GF-D8 (cell line): ENCODE measurements at places on chromosomes 16 and 17.

DNA sequence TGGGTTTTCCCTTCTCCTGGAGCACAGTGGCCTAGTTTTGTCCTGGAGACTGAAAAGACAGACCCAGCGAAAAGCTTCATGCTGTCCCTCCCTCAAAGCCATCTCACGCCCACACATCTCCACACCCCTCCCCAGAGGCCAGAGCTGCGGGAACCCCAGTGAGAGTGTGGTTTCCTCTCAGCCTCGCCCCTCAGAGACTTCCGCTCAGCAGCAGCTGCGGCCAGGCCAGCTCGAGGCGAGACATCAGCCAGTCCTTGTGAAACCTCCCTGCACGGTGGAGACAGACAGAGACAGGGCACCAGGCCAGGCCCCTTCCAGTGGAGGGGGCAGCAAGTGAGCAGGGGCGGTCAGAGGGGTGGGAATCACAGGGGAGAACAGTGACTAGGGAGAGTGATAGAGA, 77.0 kb upstream of the TNRC6C start:
- peak; percentile 86 for DNase-seq

GRCh38 chr17:29828676-29829284, 101.2 kb downstream of the SSH2 start:
- no peak for DNase-seq

GRCh38 chr16:86494565-86495356, 15.6 kb upstream of the FOXF1 start:
- no peak for DNase-seq

DNA sequence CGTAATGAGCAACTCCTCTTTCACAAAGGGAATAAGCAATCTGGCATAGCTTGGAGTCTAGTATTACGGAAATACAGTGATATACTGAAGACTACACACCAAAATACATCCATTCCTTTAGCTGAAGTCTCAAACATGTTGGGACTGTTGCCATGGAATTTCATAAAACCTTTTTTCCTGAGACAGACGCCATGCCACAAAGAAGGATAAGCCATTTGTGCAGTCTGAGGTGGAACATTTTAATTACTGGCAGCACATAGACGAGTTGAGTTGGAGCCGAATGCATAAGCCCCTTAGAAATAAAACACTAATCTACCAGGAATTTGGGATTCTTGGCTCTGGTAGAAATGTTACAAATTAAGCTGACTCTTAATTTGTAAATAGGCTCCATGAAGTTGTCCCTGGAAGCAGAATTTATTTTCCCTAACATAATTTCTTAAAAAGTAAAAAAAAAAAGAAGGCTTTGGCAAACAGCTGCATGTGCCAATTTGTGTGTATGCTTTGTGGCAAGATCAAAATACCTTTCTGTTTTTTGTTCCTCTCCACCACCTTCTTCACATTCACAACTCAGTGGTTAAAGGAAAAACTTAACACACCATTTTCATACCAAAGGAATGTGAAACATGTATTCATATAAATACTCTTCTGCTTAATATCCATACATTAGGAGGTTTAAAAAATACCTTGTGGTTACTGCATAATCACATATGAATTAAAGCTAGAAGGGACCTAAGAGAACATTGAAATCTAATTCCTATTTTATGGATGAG, 25.5 kb downstream of the GRB7 start:
- no peak for DNase-seq

GRCh38 chr17:18889658-18890057, 31.7 kb downstream of the PRPSAP2 start:
- no peak for DNase-seq

GRCh38 chr17:53227111-53227510, 595.6 kb upstream of the KIF2B start:
- no peak for DNase-seq

GRCh38 chr17:21375162-21375560, 996 bp upstream of the KCNJ12 start:
- DNase-seq, result no peak

GRCh38 chr17:50359005-50359699, 13.2 kb downstream of the XYLT2 start:
- DNase-seq, result no peak

DNA sequence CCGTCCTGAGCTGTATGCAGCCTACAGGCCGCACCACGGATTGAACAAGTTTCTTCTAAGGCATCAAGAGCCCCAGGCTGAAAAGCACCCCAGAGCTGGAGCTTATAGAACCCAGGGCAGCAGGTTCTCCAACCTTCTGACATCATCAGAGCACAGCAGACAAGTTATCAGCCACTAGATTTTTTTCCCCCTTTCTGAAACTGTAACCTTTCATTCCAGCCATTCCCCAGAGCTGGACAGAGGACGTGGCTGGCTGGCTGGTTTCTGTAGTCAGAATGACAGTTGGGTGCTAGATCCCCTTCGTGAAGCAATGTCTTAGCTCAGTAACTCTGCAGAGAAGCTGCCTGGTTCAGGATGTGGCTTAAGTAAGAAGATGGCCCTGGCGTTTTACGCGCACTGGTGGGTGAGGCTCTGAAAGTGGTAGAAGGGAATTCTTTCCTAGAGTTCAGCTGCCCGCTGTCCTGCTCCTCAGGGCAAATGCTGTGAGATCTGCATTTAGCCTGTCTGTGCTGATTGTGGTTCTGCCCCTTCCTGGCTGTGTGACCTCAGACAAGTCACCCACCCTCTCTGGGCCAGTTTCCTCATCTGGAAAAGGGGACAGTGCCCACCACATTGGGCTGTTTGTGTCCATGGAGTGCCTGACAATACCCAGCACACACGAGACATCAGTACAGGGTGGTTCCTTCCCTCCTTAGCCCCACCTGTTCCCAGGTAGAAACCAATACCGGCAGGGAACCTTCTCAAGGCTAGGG, 9.1 kb downstream of the DEXI start:
- peak; percentile 16 for DNase-seq

DNA sequence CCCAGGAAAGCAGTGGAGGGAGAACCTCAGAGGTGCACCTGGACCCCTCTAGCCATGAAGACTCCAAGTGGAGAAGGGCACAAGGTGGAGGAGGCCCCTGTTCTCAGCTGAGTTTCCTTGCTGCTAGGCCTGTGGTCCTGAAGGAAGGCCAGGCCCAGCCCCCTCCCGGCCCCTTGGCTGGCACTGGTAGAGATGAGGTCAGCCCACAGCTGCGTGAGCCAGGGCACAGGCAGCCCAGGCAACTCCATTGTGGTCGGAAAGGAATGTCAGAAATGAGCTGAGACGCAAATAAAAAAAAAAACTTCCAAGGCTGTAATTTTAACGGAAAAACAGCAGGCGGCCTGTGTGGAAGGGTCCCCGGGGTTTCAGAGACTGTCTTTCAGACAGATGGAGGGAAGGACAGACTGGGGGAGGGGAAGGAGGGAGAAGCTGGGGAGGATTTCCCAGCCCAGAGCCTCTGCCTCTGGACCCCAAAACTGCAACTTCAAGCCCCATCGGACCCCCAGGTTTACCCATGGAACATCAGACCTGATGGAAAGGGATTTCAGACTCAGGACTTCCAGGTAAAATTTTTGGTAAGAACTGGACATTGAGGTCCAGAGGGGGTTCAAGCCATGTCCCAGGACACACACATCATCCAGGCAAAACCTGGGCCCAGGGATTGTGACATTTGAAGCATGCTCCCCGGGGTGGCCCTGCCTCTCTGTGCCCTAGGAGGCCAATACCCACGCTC, 25.6 kb upstream of the MRPS23 start:
- DNase-seq, result peak; percentile 88

GRCh38 chr16:89540557-89540956, 19.9 kb upstream of the RPL13 start:
- DNase-seq, result no peak

DNA sequence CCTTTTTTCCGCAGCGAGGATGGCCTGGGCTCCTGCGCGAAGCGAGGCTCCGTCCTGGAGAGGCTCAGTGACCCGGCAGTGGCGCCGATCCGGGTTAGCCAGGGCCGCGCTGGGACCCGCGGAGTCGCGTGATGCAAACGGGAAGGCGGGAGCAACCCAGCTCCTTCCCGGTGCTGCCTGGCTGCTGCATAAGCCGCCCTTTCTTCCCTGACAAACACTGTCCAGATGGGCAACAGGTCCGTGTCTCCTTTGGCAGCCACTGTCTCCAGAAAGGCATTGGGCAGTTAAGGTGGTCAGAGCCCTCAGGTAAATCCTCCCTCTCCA, 21.8 kb upstream of the ZNHIT3 start:
- no peak for DNase-seq

GRCh38 chr16:55479430-55480140, 587 bp downstream of the MMP2 start:
- no peak for DNase-seq

GRCh38 chr17:7407485-7408251, at the start of gene NLGN2:
NLGN2 (plus strand) TSS chr17:7407845; CDS start chr17:7408256, 411 bp downstream.
- DNase-seq, result no peak

DNA sequence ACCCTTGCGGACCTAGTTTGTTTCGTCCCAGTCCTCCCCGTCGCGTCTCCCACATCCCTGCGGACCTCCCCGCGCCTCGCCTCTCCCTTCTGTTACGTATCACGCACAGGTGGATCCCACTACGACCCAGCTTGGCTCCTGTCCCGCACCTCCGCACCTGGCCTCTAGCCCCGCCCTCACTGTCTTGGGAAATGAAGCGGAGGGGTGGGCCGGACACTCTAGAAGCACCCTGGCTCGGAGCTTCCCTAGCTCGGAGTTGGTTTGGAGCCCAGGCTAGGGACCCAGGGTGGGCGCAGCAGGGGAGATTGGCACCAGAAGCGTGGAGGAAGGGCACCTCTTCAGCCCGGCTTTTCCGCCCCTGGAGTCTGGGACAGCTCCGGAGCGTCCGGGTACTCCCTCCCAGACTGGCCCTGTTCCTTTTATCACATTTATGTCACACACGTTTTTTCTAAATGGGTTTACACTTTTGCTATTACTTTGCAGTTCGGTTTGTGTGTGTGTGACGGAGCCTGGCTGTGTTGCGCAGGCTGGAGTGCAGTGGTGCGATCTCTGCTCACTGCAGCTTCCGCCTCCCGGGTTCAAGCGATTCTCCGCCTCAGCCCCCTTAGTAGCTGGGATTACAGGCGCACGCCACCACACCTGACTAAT, 1.4 kb upstream of the CEMP1 start:
- peak; percentile 44 for DNase-seq

DNA sequence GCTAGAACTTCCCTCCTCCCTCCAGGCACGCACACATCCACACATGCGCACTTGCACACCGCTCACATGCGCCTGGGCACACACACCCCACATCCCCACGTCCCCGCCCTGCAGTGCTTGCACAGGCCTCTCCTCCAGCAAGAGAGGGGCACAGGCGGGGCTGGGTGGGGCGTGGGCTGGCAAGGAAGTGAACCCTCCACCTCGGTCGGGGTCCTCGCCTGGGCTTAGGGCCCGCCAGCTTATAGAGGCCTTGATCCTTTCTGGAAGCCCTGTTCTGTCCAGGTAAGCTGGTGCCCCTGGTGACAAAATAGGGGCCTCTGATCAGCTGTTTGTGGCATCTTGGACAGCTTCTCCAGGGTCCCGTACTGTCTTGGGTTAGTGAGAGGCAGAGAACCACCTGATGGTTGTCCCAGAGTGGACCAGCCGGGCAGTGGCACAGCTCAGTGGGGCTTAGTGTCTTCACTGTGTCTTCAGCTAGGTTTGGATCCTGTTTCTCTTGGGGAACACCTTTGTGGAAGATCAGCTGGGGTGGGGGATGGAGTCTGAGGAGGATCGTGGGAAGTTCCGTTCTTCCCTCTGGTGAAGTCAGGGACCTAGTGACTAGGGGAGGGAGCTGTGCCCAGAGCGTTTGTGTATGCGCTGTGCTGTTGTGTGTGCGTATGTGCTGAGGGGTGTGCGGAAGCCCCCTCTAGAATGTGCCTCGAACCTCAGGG, 12.1 kb downstream of the TBX4 start:
- DNase-seq, result no peak

DNA sequence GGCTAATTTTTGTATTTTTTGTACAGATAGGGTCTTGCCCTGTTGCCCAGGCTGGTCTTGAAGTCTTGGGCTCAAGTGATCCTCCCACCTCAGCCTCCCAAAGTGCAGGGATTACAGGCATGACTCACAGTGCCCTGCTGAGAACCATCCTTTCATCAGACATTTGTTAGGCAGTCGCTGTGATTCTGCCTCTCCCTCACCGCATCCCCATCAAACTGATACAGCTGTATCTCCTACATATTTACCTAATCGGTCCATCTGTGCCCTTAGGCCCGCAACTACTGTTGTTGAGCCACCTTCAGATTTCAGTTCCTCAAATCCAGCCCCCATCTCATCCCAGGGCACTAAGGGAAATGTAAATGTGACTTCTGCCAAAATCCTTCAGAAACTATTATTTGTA, 2.0 kb upstream of the SLC43A2 start:
- no peak for DNase-seq

DNA sequence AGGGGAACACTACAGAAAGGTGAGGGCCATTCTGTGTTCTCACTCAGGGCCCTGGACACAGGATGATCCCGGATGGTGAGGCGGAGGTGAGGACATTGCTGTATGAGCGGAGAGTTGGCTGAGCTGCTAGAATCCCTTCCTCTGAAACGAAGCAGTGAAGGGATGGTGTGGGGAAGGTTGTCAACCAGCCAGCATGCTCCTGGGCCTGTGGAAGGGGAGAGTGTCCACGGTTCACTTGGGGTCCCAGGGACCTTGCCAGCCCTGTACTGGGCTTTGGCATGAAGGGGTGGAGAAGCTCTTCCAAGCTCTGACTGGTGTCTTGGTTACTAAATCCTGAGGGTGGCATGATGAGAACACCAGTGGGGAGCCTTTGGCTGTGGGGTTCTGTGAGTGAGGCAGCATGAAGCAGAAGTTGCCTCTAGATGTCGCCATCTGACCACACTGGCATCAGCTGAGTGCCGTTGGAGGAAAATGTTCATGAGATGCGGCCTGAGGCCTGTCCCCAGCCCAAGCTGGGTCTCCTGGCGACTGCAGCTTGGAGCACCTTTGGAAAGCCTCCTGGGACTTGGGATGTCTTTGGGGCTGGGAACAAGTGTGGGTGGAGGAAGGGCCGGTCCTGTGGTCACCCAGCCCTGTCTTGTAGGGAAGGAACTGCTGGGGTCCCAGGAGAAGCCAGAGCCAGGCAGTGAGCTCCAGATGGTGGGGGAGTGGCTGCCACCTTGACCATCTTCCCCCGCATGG, 14.8 kb downstream of the PDP2 start:
- DNase-seq, result peak; percentile 15

DNA sequence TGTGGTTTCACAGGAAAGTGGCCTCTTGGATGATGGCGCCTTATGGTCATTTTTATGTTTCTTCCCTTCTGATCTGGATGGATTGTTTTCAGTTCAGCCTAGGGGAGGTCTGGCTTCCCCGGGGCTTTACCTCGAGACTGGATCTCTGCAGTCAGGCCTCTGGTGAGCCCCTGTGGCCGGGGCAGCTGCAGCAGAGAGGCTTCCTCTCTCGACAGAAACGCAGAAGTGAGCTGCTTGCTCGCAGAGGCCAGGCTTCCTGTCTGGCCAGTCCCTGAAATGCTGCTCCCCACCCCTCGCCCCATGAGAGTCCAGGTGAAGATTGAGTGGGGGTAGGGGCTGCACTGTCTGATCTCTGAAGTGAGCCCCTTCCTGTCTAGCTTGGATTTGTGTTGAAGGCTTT, 44.0 kb downstream of the PLCG2 start:
- DNase-seq, result peak; percentile 72
